ENCODE measurements at places on chromosomes 4 and X.

GRCh38 chrX:135975421-135975820, 1.6 kb upstream of the MMGT1 start:
- DNase-seq = no peak

DNA sequence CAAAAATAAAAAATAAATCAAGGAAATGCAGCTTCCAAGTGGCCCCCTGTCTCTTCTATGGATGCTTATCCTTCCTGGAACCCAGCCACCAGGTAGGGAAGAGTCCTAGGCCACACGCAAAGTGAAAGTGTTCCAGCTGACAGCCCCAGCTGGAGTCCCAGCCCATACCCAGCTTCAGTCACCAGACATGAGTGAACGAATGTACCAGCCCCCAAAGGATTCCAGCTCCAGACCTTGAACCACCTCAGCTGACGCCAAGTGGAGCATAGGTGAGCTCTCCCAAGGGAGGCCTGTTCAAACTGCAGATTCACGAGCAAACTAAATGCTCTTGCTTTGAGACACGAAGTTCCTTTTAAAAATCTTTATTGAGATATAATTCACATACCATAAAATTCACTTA, 62.0 kb downstream of the BCOR start:
- no peak for DNase-seq

- DNase-seq = no peak
These were observed 50.0 kb downstream of the LGI2 start for GRCh38 chr4:24980740-24981139.

DNA sequence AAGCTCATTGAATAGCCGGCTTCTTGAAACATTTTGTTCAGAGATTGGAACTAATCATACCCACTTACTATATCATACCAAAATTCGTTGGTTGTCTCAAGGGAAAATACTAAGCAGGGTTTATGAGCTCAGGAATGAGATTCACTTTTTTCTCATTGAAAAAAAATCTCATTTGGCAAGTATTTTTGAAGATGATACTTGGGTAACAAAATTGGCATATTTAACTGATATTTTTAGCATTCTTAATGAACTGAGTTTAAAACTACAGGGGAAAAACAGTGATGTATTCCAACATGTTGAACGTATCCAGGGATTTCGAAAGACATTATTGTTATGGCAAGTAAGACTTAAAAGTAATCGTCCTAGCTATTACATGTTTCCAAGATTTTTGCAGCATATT, 6.4 kb downstream of the FAM200B start:
- DNase-seq = no peak

DNA sequence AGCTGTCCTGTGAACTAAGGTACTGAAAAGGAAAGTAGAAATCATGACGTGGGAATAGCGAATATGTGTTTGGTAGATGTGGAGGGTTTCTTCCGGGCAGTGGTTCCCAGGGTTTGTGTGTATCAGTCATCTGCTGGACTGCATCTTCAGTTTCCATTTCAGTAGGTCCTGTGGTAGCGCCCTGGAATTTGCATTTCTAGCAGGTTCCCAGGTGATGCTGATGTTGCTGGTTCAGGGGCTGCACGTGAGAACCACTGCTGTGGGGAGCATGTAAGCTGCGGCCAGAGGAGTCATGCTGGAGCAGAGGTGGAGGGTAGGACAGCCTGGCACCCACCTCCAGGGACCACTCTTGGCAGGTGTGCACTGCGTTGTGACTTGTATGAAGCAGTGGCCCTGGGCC, 47.1 kb downstream of the ARHGAP10 start:
- no peak for DNase-seq

DNA sequence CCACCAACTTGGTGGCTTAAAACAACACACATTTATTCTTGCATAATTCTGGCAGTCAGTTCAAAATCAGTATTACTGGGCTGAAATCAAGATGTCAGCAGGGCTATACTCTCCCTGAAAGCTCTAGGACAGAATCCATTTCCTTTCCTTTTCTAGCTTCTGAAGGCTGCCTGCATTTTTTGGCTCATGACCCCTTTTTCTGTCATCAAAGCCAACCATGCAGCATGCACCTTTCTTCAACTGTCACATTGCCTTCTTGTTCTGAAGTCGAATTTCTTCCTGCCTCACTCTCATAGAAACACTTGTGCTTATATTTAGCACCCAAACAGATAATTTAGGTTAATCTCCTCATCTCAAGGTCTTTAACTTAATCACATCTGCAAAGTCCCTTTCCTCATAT, 79.8 kb upstream of the PPP1R2C start:
- no peak for DNase-seq

- DNase-seq = no peak
These were observed 21.7 kb upstream of the SPP1 start for GRCh38 chr4:87953826-87954225.

- DNase-seq = no peak
These were observed 75.7 kb downstream of the RBM47 start for GRCh38 chr4:40553995-40554394.

GRCh38 chr4:16824278-16824806, 74.1 kb downstream of the LDB2 start:
- DNase-seq = no peak

DNA sequence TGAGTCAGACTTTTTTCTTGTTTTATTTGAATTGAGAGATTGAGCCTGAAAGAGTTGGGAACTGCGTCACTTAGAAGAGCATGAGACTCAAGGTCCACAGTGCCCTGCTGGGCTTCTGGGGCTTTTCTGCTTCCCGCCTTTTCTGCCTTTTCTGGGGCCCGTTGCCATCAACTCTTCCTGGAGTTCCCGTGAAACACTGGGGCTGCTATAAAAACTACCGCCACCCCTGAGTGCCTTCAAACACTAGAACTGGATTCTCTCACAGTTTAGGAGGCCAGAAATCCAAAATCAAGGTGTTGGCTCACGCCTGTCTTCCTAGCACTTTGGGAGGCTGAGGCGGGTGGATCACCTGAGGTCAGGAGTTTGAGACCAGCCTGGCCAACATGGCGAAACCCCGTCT, 49.8 kb downstream of the RWDD4 start:
- no peak for DNase-seq

DNA sequence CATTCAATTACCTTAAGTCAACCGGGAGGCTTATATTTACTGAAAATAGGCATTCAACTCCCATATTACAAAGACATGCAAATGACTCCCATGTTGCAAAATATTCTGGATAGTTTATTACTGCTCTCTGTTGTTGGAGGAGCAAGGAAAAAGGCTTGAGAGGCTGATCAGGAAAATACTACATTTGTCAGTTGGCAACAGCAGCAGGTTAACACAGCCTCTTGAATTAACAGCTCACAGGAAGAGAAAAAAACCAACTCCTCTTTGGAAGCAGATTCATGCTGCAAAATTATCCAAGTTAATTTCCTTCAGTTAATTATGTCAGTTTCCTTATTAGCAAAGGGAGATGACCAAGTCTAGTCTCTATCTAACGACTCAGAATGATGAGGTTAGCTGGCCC, 238.9 kb downstream of the MAML3 start:
- DNase-seq = no peak

- DNase-seq = no peak
These were observed 139.5 kb downstream of the CPZ start for GRCh38 chr4:8732092-8732491.

DNA sequence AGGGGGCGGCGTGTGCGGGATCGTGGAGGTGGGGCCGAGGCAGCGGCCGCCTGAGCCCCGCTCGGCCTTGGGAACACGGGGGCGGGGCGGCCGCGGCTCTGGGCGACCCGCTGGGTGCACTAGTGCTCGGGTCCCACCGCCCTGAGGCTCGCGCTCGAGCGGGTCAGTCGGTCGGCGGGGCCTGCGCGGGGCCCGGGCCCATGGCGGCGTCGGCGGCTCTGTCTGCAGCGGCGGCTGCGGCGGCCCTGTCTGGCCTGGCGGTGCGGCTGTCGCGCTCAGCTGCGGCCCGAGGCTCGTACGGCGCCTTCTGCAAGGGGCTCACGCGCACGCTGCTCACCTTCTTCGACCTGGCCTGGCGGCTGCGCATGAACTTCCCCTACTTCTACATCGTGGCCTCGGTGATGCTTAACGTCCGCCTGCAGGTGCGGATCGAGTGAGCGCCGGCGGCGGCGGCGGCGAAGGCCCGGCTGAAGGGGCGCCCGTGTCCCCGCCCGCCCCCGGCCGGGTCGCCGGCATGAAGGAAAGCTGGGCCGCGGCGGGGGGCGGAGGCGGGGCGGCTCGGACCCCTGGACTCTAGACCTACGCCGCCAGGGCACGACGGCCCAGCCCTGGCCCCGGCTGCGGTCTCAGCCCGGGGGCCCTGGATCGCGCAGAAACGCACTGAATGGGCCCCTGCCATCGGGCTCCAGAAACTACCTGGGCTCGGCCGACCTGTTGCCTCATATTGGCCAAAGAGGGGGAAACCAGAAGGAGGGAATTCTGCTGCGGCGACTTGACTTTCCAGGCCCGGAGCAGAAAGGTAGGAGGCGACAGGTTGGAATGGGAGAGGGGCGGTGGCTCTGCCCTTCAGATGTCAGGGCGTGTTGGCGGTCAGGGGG, at the start of gene SMIM10L2A:
Gene SMIM10L2A (plus strand): TSS at position 13 of the 878 bp plus-strand sequence. CDS start 188 bp downstream, at position 201.
- DNase-seq = no peak

DNA sequence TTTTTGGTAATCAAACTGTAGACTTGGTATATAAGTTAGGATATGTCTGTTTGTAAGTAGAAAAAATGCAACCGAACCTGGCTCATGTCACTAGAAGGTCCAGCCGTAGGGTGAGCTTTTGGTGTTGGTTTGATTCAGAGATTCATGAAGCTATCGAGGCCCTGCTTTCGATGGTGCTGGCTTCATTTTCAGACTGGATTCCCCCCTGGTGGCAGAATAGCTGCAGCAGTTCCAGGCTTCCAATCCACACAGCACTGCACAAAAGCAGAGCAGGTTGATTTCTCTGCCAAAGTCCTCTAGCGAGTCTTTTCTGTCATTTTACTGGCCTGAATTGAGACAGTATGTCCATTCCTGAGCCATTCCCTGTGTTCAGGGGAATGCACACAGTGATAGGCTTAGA, 33.1 kb downstream of the PDK3 start:
- no peak for DNase-seq

DNA sequence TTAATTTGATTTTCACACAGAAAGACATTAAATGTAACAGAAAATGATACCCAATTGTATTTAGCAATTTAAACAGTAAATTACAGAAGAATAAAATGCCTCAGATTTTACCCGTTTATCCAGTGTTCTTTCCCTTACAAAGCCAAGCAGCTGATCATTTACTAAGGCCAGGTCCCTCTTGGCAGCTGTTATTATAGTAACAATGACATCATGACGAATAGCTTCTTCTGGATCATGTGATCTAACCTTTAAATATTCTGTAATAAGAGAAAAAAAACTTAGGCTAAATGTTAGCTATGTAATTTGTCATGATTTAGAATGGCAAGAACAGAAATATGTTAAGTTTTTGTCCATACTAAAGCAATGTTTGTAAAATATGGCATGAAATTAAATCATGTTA, 69.4 kb downstream of the PDS5A start:
- no peak for DNase-seq

DNA sequence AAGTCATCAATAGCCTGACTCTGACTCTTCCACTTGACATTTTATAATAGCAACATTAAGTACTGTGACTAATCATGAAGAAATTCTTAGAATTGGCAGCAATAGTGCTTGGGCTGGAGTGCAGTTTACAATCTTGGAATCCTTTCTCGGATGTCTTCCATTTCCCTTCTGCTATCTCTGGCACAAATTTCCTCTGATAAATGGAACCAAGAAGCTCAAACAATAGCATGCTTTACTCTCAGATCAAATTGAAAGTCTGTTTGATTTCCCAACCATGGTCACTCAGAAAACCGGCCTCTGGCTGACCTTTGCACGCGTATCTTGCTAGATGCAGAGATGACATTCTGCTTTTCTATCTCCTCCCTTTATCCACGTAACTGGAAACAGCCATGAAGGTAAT, 99.0 kb upstream of the SPANXC start:
- no peak for DNase-seq

DNA sequence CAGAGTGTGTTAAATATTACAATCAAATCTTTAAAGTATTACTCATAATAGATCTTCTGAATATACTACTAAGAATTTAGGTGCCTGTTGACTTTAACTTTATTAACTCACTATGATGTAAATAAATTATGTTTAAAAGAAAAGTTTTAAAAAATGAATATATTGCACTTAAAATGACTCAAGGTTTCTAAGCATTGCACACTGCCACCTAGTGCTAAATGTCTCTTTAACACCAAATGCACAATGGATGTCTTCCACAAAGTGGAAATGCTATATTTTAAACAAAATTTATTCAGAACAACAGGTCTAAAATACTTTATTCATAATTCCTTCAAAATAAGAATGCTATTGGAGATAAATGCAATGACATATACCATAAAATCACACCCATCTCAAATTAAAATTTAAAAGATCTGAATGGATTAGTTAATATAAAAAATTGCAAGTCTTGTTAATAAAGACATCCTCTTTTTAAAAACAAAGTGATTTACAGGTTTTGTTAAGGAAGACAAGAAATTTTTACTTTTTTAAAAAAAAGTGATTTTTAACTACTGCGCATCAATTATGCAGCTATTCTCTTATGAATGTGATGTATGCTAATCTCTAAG, 5.5 kb downstream of the INPP4B start:
- no peak for DNase-seq

DNA sequence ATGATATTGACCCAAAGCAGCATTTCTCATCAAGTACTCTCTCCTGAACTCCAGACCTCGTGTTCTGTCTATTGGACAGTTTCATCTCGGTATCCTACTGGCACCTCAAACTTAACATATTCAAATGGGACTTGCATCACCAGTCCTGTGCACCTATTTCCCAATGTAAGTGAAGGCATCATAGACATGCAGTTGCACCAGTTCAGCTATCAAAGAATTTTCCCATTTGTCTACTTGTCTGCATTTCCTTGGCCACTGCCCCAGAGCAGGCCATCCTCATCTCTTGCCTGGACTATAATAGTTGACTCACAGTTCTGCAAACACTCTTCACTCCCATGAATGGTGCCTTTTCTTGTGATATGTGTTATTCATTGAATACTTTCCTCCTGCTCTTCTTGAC, 11.3 kb upstream of the LIMCH1 start:
- DNase-seq = no peak

DNA sequence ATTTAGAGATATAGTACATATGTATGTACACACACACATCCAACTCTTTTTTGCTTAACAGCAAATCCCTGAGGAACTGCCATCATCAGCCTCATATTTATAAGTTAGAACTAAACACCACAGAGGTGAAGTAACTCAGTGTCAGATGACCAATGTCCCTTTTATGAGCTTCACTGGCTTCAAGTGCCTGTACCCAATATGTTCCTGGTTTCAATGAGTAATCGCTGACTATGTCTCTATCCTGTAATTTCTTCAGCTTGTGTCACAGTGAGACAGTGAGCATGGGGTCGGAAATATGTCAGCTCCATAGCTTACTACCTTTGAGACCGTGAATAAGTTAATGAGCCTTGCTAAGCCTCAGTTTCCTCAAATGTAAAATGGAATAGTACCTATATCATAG, 136.2 kb upstream of the RASGEF1B start:
- no peak for DNase-seq

GRCh38 chr4:107017443-107018343, 18.4 kb downstream of the DKK2 start:
- no peak for DNase-seq

GRCh38 chrX:132875650-132876522, 82.5 kb downstream of the HS6ST2 start:
- DNase-seq = no peak

GRCh38 chr4:1031346-1031745, 19.9 kb downstream of the FGFRL1 start:
- no peak for DNase-seq

Data from ascending aorta (tissue), 2 donors.